ENCODE measurements at places on chromosomes 6 and 20. TPM values are rescaled to one million over a fixed set of nuclear protein-coding genes. Genes with fewer than 3 reads are reported as not detected.

DNA sequence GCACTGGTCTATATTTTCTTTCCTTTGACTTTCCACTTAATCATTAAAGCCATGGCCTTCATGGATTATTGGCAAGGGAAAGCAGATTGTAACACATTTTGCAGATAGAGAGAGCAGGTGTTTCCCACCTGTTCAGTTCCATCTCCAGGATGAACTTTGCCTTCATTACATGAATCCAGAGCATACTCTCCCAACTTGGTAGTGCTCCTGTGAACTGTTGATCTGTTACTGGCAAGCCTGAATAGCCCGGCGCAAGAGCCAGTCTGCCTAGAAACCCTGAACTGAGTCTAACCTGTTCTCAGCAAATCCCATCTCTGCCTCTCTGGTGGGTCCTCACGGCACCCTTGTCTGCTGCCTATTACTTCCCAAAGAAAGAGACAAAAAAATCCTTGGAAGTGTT, 210.3 kb downstream of the PLCB1 start:
- no peak for DNase-seq

GRCh38 chr6:87116922-87117321, 22.0 kb upstream of the CGA start:
- DNase-seq: no peak

GRCh38 chr6:39773782-39774181, 18.4 kb upstream of the DAAM2 start:
- no peak for DNase-seq

- peak; percentile 65 for DNase-seq
Measured at GRCh38 chr20:37202267-37202943, 23.1 kb upstream of the MROH8 start.

DNA sequence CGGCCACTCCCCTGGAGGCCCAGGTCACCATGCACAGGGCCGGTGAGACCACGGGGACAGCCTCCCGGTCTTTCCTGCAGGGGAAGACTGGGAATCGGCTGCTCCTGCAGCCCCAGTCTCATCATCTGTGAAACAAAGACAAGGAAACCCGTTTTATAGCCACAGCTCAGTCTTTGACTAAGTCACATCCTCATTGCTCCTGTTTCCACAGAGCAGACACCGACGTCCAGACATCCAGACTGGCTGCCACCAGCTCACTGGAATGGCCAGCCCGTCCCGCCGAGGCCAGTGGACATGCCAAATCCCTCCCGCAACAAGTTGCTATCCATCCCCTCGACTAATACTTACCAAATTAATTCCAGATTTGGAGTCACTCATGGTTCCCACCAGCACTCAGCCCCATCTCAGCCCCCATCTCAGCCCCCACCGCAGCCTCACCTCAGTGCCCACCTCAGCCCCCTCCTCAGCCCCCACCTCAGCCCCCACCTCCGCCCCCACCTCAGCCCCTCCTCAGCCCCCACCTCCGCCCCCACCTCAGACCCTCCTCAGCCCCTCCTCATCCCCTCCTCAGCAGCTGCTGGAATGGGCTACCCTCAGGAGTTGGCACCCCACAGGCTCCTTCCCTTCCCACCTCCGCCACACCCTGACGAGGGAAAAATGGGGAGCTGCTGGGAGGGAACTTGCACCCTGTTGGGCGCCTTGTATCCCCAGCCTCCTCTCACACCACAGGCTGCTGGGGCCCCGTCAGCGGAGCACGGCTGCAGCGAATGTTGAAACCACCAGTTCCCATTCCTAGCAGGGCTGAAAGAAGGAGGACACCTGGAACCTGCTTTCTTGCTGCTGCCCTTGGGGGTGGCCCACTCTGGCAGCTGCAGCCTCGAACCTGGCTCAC, 48.7 kb downstream of the YTHDF1 start:
- no peak for DNase-seq

DNA sequence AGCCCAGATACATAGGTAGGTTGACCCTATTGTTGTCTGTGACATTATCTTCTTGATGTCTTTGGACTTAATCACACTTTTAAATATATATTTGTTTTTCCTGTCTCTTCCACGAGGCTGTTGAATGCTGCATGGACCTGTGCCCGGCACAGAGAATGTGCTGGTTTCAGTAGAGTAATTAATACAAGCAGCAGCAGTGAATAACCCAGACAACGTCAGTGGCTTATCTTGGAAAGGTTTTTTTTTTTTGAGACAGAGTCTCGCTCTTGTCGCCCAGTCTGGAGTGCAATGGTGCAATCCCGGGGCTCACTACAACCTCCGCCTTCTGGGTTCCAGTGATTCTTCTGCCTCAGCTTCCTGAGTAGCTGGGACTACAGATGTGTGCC, 108.2 kb downstream of the CDH26 start:
- DNase-seq: no peak

- DNase-seq: no peak
Measured at GRCh38 chr6:107976155-107976783, 18.3 kb upstream of the SEC63 start.

GRCh38 chr20:62176866-62177265, 6.0 kb upstream of the MTG2 start:
- DNase-seq: no peak

The SLC13A3 gene
- 0.40 TPM for total RNA-seq

DNA sequence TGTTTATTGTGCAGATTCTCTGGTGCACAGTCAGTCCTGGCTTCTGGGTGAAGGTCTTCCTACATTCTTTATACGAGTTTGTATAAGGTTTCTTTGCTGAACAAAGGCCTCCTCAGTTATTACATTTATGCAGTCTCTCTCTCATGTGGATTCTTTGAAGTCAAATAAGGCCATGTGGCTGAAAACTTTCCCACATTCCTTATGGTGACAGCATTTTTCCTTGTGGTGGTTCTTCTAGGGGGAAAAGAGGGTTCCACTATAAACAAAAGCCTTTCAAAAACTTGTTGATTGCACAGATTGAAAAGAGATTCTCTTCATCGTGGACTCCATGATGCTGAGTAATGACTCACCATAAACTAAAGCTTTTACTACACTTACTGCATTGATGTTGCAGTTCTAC, 19.2 kb downstream of the ZSCAN12 start:
- no peak for DNase-seq

Data from endothelial cell of umbilical vein (primary cell).